ENCODE measurements at places on chromosomes 13 and 19.

DNA sequence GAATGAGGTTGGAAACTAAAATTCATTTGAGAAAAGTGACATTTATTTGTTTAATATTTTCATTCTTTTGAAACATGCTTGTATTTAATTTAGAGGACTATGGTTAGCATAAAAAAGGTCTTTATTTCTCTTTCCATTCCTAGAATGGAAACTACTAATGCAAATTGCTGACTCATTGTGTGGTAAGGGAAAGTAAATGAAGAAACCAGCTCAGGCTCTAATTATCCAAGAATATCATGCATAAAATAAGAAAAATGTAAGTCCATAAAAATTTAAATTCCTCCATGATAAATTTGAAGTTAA, 777.0 kb upstream of the SLITRK1 start:
- no peak for DNase-seq

GRCh38 chr13:80359778-80360452, 19.0 kb upstream of the SPRY2 start:
- DNase-seq = no peak

GRCh38 chr13:82344867-82345266, 1537.4 kb downstream of the SLITRK1 start:
- no peak for DNase-seq

GRCh38 chr13:45325806-45326205, 15.2 kb downstream of the TPT1 start:
- DNase-seq = no peak

DNA sequence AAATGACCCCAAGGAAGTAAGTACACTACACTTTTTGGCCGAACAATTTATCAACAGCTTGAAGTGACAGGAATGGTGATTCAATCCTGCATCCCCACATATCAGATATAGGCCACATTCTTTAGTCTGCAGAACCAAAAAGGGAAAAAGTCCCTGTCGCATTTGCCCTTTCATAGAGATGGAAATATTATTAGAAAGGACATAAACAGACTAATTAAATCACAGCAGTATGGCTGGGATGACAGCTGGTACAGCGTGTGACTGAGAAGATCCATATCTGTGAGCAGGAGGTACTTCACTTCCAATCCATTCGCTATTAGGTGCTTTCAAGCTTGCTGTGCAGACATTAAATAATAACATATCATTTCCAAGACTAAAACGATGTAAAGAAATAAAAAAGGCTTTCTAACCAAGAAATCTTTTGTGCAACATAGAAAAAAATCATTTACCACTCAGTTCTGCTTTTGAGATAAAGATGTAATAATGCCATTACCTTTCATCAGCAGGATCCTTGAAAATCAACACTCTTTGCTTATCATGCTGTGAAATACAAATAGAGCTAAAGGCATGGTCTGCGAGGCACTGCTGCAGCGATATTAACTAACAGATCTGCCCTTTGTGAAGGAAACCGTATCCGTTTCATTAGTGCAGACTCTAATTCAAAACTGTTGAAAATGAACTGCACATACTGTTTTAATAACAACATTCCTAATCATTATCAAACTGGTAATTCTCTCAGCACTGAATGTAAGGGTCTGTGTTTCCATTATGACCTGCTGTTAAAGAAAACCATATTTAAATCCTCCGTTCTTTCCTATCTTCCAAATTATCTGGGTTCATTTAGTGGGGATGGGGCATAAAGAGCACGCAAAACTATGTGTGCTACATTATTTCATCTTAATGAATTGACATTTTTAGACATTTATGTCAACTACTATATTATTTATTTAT, 245.6 kb downstream of the DACH1 start:
- no peak for DNase-seq

DNA sequence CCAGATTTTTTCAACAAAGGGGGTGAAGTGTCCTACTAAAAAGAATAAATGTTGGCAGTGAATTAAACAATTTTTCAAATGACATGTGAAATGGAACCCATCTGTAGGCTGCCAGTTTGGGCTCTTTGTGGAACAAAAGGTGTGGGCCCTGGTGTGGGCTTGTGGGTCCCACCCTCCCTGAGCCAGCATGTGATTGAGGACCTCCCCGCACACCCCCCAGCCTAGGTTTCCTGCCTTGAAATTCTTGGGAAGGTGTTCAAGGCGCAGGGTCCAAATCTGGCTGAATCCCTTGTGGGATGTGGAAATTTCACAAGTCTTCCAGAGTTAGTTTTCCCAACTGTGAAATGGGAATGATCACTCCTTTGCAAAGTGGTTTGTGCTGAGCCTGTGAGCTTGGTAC, 4.1 kb downstream of the GGN start:
- no peak for DNase-seq

DNA sequence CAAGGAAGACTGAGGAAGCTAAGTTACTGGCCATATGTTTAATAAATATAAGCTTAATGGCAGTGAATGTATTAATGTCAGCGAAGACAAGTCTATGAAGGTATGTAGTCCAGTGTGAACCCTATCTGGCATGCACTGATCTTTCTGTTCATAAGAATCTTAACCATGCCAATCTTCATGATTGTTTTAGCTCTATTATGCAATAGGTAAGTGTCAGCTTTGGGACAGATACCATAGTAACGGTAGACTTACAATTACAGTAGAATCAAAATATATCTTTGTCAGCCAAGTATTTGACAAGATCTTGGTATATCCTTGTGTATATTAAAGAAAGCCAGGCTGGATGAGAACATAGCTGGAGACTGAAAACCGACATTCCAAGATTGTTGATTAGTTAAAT, 428.5 kb downstream of the SPRY2 start:
- no peak for DNase-seq

DNA sequence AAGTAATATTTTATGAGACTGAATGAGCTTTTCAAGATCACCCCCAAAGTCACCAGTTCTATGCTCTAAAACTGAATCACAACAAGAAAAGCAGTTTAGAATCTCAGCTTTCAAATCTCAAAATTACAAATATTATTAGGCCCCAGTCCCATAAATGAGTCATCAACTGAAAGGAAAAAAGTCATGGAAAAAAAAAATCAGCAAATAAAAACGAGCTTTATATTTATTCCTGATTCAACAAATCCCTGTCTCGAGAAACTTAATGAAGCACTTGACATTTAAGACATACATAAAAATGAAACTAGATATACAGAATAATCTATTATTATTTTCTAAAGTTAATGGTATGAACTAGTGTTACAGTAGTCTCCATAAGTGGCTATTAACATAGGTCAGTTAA, 203.0 kb downstream of the DIAPH3 start:
- no peak for DNase-seq

- DNase-seq = no peak
Observed at GRCh38 chr19:32357720-32358119, 12.3 kb downstream of the ZNF507 start.

DNA sequence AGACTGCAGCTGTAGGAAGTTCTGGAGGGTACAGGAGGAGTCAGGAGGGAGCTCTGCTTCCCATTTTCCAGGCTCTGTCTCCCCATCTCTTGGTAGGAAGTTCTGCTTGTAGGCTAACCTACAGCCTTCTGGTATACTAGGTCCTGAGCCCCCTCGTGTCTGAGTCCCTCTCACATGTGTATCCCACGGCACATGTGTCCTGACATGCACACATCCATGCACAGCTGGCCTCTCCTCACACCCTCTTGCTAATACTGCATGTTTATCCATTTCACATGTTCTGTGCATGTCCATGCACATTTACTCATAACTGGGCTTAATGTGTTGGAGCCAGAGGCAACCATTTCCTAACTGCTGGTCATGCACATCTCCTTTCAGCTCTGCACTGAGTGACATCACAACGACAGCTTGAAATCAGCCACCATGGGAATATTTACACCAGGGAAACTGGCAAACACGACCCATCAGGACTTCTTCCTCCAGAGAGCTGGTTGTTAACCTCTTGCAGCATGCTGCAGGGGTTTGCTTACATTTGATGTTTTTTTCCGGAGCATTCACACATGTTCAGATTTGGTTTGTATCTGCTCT, 3.0 kb downstream of the CD209 start:
- DNase-seq = no peak

GRCh38 chr19:40392894-40393517, 3.0 kb upstream of the HIPK4 start:
- DNase-seq = no peak

DNA sequence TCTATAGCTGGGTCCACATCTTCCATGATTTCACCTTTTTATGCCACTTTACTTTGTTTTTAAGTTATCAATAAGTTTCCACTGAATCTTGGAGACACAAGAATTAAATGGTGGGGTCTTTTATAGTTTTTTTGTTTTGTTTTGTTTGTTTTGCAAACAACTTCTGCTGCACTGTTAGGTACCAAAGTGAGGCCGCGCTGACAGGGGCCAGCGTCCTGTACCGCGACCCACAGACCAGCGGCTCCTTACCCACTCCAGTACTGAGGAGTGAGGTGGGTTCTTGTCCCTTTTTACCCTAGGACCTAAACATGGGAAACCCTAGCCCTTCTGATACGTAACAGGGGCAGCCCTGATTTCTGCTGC, 75.8 kb upstream of the MCF2L start:
- DNase-seq = no peak

- DNase-seq = no peak
Observed at GRCh38 chr13:95115525-95115924, 185.7 kb downstream of the ABCC4 start.

DNA sequence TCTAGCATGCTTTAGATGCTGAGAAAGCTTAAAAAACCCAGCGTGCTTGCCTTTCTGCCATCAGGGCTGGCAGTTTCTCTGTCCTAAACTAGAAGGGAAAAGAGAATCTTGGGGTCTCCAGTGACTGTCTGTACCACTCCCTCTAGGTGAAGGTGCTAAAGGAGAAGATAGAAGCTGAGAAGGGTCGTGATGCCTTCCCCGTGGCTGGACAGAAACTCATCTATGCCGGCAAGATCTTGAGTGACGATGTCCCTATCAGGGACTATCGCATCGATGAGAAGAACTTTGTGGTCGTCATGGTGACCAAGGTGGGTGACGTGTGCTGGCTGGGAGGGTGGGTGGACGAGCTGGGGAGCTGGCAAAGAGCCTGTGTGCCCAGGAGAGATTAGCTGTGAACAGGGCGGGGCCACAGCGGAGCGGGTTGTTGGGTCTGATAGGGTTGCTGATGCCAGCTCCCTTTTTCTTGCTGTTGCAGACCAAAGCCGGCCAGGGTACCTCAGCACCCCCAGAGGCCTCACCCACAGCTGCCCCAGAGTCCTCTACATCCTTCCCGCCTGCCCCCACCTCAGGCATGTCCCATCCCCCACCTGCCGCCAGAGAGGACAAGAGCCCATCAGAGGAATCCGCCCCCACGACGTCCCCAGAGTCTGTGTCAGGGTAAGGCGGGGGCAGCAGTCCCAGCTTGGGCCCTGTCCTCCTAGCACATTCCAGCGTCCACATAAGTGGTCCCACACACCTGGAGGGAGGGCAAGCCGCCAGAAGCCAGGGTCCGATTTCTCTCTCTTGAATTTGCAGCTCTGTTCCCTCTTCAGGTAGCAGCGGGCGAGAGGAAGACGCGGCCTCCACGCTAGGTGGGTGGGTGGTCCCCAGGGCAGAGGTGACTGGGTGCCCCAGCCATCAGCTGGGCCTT, 2.3 kb downstream of the RAD23A start:
- peak; percentile 53 for DNase-seq

GRCh38 chr19:41930322-41930722, 2.1 kb upstream of the ERFL start:
- DNase-seq = no peak

GRCh38 chr13:110523180-110523579, 38.3 kb downstream of the RAB20 start:
- no peak for DNase-seq

DNA sequence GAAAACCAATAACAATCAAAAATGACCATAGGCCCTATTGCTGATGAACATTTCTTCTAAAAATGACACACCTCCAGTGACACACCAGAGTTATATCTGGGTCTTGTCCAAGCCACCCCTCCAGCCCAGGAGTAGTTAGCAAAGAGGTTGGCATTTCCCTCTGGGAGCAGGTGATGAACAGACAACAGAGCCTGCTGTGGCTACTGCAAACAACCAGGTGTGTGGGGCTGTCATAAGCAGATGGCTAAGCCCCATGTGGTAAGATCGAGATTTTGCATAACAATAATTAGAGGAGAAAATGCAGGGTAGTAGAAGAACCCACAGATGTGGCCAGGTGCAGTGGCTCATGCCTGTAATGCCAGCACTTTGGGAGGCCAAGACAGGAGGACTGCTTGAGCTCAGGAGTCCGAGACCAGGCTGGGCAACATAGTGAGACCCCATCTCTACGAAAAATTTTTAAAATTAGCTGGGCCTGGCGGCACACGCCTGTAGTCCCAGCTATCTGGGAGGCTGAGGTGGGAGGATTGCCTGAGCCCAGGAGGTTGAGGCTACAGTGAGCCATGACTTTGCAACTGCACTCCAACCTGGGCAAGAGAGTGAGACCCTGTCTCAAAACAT, 5.0 kb downstream of the XRCC1 start:
- DNase-seq = no peak
